GM12865 (cell line): ENCODE measurements at places on chromosomes 7 and 10.

- DNase-seq = no peak
Measured at GRCh38 chr10:123097039-123097438, 38.7 kb upstream of the HMX3 start.

GRCh38 chr10:110392868-110393740 lies 88.4 kb upstream of the SMNDC1 start:
- no peak for DNase-seq

DNA sequence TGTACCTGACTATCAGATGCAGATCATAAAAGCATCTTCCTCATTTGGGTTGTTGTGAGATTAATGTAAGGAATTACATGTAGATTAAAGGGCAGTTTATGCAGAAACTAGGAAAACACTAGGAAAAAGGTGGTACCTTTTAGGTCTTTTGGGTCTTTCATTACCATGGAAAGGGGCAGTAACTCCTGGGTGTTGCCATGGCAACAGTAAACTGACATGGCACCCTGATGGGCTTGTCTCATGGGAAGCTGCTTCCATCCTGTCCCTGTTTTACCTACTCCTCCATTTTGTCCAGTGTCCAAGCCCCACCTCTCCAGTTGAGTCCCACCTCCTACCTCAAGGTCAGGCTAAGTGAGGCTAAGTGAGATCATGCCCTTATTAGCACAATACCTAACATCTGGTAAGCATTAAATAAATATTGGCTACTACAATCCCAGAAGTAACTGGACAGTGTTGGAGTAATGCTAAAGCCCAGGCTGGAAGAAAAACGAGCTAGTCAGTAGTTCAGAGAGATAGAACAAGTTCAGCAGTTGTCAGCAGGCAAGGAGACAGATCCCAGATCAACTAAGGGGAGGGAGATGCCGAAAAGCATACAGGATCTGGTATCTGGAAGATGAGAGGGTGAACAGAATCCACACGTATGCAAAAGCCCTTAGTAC lies 240.0 kb upstream of the AUTS2 start:
- DNase-seq = no peak

- peak; percentile 91 for DNase-seq
Measured at GRCh38 chr10:92087750-92088395, 164.3 kb downstream of the BTAF1 start.

GRCh38 chr10:61852261-61852660 lies 49.2 kb upstream of the ARID5B start:
- no peak for DNase-seq

GRCh38 chr7:45915606-45916005 lies 5.5 kb downstream of the IGFBP3 start:
- DNase-seq = no peak

GRCh38 chr7:125668321-125668993 lies 738.8 kb upstream of the POT1 start:
- no peak for DNase-seq

GRCh38 chr7:68434857-68435256 lies 1163.4 kb upstream of the AUTS2 start:
- DNase-seq = no peak

GRCh38 chr7:40015790-40016296 lies 65.8 kb downstream of the CDK13 start:
- peak; percentile 62 for DNase-seq

- no peak for DNase-seq
Measured at GRCh38 chr10:28903063-28903462, 225.7 kb downstream of the BAMBI start.

- no peak for DNase-seq
Measured at GRCh38 chr10:79146611-79147130, 77.9 kb downstream of the ZMIZ1 start.

- DNase-seq = no peak
Measured at GRCh38 chr10:23643111-23643780, 204.4 kb downstream of the OTUD1 start.

- DNase-seq = peak; percentile 46
Measured at GRCh38 chr10:100528123-100528886, 1.4 kb downstream of the NDUFB8 start.

- DNase-seq = peak; percentile 74
Measured at GRCh38 chr10:26857991-26858706, 2.6 kb downstream of the ABI1 start.

DNA sequence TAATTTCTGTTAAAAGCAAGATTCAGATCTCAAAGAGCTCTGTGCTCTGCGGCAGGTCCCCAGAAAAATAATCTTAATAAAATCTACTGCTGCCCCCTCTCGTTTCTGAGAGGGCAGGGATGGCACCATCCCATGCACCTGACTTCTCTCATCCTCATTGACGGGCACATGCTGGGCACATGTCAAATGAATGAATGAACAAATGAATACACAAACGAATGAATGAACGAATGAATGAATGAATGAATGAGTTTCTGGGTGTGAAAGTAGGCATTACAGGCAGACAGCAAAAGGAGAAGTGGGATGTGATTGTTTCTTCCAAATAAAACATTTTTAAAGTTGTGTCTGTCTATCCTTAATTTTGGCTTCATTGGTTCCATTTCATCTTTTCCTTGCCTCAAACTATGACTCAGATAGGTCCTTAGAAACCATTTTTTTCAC lies 398.1 kb upstream of the PRKCQ start:
- peak; percentile 4 for DNase-seq

GRCh38 chr10:17580885-17581284 lies 36.3 kb downstream of the HACD1 start:
- no peak for DNase-seq

GRCh38 chr7:5677538-5678294 lies 103.7 kb downstream of the RNF216 start:
- DNase-seq = peak; percentile 81

DNA sequence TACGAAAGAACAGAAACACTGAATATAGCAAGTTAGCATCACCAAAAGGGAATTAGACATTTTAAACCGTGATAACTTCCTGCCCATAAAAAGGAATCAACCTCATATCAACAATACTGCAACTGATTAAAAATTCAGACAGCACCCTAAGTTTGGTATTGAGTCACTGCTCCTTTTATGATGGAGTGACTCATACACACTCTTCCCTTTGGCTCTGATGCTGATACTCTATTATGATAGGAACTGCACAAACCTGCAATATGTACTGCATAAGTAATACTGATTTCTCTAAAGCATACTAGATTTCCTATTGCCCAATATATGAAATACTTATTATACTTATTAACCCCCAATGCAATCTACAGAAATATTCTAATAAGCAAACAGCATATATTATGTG lies 118.7 kb downstream of the PARD3 start:
- no peak for DNase-seq

DNA sequence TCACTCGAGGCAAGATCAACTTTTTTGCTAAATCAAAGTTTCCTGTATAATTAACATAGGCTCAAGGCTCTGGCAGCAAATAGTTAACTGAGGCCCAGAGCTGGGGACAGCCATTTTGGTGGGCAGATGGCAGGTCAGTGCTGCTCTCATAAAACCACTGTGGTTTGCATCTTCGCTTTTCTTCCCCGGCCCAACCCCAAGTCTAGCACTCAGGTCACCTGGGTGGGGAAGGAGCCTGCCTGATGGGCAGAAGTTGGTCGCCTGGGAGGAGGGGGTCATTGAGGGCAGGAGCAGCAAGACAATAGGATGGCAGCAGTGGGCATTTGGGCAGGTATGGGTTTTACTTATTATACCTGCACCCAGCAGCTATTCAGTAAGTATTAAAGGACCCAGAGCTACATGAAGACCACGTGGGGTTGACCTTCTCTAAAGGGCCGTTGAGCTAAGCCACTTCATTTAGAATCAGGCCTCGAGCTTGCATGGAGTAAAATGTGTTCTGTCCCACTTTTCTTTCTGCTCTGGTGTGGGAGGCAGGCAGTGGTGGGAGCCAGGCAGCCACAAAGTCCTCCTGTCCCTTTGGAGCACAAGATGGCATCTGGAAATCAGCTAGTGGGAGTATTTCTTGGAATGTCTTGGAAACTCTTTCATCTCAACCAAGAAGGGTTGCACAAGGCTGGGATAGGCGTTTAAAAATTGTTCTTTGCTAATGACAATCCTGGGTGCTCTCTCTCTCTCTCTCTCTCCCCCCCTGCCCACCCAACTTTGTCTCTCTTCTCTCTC lies 133.4 kb downstream of the SPAG6 start:
- DNase-seq = no peak

DNA sequence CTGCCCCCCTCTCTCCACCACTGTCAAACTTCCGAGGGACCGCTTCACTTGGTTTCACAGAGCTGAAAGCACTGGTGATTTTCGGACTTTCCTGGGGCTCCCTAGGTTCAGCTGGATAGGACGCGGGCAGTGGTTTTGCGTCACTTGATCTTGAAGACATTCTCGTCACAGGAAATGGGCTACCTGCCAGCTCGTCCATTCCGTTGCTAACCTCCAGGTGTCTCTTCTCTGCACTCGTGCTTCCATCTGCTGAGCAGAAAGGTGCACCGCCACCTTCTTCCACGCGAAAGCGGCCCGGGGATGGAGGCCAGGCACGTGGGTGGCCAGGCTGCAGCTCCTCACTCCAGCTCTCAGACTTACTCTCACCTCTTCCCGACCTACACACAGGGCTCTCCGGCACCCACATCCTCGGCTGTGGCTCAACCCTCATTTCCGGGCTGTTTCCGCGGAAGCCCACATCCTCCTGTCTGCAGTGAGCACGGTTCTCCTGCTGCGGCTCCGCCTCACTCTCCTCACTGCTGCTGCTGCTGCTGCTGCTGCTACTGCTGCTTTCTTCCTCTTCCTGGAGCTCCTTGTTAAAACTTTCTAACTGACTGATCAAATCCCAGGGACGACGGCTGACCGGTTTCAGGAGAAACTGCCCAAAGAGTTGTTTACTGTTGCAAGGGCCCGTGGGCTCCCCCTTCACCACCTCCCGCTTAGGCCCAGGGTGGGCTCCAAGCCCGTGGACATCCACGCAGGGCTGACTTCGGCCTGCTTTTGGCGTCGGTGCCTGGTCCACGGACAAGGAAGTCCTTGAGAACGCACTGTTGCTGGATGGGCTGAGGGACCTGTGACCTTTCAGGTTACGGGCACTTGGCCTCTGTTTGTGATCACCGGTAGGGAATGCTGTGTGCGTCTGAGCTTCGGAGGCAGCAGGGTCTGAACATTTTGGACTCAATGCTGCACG lies 32.1 kb downstream of the JCAD start:
- DNase-seq = peak; percentile 83

DNA sequence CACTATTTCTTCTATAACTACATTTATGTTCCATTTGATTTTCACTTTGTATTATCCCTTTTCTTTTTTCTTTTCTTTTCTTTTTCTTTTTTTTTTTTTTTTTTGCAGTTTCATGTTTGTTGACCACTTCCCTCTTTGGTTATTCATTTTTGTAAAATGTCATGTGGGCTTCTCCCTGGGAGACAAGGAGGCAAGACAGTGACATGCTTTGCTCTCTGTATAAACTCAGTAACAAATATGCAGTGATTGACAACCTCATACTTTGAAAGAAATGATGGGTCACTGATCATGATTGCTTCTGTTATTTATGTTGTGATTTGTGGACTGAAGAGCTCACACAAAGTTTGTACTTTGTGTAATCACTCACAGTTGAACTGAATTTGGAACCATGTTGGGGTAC lies 90.2 kb upstream of the ABI1 start:
- DNase-seq = peak; percentile 29

- no peak for DNase-seq
Measured at GRCh38 chr7:151968357-151968756, 12.1 kb downstream of the GALNTL5 start.

GRCh38 chr7:93923296-93923695 lies 1.8 kb downstream of the GNG11 start:
- no peak for DNase-seq

- no peak for DNase-seq
Measured at GRCh38 chr10:57962839-57963238, 304.9 kb downstream of the IPMK start.

- DNase-seq = peak; percentile 10
Measured at GRCh38 chr7:20601121-20601520, 14.3 kb upstream of the ABCB5 start.

GRCh38 chr7:43220742-43221141 lies 108.3 kb downstream of the HECW1 start:
- DNase-seq = no peak

GRCh38 chr7:2504128-2504888 lies 15.3 kb upstream of the LFNG start:
- DNase-seq = no peak

DNA sequence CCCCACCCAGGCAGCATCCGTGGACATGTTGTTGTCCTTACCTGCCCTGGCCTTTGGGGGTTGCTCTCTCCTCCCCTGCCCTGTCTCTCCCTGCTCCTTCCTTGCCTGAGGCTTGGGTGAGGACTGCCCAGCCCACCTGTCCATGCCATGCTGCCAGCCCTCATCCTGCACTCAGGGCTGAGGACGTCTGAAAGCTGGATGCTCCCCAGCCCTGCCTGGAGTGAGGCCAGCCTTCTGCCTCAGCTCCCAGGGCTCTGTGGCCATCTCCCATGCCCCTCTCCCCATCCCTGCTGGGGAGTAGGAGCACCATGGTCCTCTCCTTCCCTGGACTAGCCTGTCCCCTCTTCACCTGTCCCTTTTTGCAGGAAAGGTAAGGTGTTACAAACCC lies 68.4 kb downstream of the RAMP3 start:
- DNase-seq = no peak

- no peak for DNase-seq
Measured at GRCh38 chr10:71554671-71555070, 158.0 kb downstream of the CDH23 start.

DNA sequence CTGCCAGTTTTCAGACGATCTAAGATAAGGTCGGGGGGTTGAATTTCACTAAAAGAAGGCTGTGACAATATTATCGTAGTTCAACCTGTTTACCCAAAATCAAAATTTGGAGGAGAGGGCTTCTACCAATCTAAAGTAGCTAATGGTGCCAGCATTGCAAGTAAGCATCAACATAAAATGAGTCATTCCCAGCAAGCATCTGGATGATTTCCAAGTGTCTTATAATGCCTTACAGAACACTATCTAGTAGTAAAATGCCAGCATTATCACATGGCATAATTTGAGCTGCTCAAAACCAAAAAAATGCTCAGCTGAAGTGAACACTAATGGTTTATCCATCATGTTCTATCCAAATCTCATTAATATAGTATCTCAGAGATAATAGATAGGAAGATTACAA lies 1193.9 kb downstream of the DNAJB9 start:
- no peak for DNase-seq

DNA sequence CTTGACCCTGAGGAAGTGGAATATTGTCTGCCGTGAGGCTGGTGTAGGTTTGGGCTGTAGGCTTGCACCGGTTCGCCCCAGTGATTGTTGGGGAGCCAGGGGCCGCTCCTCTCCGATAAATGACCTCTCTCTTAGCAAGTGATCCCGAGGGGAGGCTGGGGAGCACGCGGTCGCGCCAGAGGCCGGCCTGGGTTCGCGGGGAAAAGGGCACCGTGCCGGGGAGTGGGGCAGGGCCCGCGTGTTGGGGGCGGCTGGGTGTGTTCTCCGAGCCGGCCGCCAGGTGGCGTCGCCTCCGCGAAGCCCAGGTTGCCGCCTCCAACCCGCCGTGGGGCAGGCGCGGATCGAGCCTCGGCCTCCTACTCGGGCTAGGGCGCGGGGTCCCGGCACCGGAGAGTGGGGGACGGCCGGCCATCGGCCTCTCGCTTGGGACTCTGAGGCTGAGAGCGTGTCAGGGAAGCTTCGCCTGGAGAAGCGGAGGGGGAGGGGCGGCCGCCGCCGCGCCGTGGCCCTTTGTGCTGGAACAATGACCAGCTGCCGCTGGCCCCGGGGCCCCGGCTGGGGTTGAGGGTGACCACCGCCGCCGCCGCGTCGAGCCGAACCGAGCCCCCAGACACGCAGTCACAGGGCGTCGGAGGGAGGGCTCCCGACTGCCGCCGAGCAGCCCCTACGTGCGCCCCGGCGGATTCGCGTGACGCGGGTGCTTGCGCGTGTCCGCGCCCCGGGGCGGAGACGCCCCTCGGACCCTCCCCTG lies 442 bp upstream of the LZTS2 start:
- DNase-seq = peak; percentile 82

- DNase-seq = no peak
Measured at GRCh38 chr7:99734987-99735386, at the start of gene CYP3A7. TSS of gene CYP3A7 (minus strand) at chr7:99735196. CDS start at chr7:99735093, 103 bp downstream.

- no peak for DNase-seq
Measured at GRCh38 chr10:104096692-104097091, 11.0 kb upstream of the COL17A1 start.
